ENCODE measurements at places on chromosomes 4 and X.

DNA sequence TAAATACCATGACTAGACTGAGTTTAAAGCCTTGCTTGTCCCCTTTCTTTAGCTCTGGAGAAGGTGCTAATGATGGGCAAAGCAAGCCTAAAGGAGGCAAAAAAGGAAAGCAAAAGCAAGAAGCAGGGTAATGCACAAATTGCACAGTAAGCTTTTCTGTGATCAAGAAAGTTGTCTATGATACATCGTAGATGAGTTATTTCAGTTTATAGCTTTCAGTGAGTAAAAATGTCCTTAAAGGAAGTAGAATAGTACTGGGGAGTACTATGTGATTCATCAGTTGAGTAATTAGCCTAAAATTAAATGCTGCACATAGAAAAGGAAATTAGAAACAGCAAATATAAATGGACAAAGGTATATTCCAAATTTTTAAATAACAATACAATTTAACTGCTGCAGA lies 50.2 kb upstream of the PDE5A start:
- DNase-seq, result peak; percentile 18

DNA sequence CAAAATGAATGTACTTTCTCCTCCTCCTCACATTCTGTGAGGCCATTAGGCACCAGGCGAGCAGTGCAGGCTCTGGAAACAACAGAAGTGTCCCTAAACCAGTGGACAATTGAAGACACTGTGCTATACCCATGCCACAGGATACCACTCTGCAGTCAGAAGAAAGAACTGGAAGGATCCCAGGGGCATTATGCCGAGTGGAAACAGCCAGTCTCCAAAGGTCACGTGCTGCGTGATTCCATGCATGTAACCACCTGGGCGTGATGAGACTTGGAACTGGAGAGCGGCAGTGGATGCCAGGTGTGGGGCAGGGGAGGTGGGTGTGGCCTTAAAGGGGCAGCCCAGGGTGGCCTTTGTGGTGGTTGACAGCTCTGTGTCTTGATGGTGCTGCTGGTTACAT lies 139.4 kb downstream of the EVC2 start:
- no peak for DNase-seq

GRCh38 chrX:20382518-20383297 lies 116.0 kb upstream of the RPS6KA3 start:
- DNase-seq, result peak; percentile 9

DNA sequence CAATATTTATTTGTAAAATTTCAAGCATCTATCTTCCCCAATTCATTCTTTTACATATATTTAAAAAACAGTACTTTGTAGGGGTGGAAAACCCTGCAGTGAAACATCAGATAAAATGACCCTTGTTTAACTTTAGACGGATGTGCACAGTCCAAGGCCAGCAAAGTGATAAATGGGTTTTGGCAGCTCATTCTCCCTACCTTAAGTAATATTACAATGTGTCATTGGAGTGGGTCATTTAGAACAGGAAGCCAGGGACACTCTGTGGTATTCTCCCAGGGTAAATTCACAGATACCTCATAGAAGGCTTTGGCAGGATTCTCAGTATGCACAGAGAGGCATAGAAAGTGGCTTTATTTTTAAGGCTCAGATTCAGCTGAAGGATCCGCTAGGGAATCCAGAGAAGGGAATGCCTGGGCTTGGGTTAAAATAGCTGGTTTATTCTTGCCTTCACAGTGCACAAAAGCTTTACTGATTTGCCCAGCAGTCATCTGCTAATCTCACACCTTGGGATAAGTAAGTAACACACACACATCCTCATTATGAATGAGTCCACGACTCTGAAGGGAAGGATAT lies 206.7 kb downstream of the RASL11B start:
- DNase-seq, result no peak

GRCh38 chr4:6620296-6620695 lies 20.2 kb upstream of the MRFAP1 start:
- DNase-seq, result no peak

DNA sequence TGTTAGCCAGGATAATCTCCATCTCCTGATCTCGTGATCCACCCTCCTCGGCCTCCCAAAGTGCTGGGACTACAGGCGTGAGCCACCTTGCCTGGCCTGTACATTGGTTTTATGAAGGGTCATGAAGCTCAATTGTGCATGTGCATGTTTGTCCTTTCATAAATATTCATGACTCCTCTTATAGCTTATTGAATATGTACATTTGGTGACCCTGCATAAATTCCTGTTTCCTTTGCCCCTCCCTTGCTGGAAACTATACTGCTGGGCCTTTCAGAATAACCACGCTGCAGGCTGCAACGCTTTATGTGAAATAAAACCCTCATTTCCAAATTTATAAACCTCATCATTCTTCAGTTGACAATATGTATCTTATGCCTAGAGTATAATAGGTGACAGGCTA lies 978.0 kb upstream of the LCORL start:
- no peak for DNase-seq

DNA sequence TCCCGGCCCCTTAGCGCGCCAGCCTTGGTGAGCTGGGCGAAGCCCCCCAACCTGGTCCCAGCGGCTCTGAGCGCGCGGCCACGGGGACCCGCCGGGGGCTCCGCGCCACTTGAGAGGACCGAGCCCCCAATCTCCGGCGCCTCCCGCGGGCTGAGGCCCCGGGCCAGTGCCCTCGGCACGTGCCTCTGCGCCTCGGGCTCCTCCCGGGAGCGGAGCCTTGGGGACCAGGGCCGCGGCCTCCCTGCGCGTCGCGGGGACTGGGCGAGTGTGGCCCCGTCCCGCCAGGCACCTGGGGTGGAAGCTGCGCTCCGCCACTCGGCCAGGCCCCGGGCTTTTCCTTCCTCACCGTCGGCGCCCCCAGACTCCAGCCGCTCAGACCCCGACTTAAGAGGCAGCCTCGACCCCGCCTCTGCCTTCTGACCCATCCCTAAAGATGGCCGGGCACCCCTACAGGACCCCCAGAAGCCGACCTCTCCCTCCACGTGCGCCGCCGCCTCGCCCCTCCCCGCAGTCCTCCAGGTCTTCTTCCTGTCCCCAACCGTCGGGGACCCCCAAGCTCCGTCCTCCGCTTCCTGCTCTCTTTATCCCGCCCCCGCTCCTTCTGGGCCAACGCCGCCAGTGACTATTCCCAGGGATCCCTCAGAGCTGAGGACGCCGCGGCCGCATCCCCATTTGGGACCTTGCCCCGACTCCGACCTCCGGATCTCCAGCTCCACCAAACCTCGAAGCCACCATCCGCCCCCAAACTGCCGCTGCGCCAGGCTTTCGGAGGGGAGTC lies 752 bp downstream of the ERAS start:
- DNase-seq, result no peak

- no peak for DNase-seq
Observed at GRCh38 chr4:26171941-26172340, 148.9 kb upstream of the RBPJ start.

GRCh38 chrX:131633285-131633917 lies 89.5 kb downstream of the OR13H1 start:
- DNase-seq, result peak; percentile 57

DNA sequence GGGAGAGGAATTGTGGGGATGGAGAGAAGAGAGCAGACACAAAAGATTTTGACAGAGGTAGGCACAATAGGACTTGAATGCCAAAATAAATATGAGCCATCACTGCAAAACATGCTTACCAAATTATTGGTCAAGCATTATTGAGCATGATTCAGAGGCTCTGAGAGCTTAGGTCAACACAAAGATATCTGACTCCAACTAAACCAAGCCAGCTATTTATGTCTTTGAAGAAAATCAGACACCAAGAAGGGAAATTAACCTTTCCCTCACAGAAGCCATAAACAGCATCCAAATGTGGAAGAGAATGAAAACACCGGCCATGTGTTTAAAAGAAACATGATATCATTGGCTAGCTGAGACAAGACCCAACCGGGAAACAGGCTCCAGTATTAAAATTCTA lies 323.2 kb downstream of the RAB28 start:
- DNase-seq, result no peak

GRCh38 chr4:105542039-105542438 lies 10.4 kb upstream of the ARHGEF38 start:
- DNase-seq, result no peak

DNA sequence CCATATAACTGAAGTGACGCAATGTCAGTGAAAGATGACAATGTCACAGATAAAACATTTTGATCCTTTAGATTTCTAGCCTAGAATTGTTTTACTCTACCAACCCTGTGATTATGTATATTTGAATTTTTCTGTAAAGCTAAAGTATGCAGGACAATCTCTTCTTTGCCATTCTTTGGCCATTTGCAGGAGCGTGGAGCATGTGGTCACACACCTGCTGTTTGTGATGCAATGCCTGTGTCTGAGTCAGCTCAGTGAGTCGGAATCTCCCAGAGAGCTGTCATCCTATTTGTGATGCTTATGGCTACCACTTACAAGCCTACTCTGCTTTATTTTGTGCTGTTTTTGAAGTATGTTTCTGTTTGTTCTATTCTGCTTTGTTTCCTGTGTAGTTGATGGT lies 214.5 kb downstream of the NAF1 start:
- DNase-seq, result no peak

DNA sequence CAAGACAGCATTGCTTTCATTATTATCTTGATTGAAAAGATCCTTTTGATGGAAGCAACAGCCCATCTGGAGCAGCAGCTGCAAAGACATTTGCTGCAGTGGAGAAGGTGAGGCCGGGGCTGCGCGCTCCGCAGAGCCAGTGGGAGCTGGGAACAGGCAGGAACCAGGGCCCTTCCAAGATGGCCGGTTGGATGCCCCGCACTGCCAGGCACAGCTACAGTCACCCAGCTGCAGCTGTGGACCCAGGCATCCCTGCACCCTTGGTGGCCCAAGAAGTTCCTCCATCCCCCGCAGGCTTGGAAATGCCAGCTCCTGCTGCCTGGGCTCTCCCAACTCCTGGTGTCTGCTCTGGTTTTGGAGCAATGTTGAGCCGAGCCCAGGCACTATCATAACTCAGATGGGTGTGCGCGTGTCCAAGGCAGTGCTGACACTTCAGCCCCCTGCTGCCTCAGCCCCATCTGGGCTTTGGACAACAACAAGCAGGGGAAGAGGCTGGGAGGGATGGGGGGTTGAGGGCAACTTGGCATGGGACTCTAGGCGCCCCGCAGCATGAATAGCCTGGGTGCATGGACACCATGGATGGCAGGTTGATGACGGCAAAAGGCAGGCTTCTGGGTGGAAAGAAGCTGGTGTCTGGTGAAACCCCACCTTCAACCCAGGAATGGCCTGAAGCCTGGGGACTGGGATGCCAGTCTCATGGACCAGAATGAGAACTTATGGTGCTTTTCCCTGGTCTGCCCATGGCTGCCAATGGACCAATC lies 371.8 kb downstream of the FSTL5 start:
- DNase-seq, result no peak

DNA sequence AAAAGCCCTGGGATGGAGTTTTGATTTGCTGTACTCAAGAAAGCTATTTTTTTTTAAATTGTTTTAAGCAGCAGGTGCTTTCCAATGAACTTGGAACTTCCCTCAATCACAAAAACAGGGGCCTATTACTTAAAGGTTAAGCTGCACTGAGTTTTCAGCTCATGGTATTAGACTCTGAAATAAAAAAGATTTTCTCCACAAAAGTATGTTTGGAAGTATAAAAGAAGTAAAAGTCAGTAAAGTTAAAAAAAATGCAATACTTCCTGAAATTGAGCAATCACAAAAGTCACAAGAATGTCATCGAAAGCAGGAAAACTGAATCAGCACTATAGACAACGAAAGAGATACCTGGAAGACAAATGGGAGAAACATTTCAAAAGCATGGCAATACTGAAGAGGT lies 38.9 kb upstream of the PLAC8 start:
- no peak for DNase-seq

DNA sequence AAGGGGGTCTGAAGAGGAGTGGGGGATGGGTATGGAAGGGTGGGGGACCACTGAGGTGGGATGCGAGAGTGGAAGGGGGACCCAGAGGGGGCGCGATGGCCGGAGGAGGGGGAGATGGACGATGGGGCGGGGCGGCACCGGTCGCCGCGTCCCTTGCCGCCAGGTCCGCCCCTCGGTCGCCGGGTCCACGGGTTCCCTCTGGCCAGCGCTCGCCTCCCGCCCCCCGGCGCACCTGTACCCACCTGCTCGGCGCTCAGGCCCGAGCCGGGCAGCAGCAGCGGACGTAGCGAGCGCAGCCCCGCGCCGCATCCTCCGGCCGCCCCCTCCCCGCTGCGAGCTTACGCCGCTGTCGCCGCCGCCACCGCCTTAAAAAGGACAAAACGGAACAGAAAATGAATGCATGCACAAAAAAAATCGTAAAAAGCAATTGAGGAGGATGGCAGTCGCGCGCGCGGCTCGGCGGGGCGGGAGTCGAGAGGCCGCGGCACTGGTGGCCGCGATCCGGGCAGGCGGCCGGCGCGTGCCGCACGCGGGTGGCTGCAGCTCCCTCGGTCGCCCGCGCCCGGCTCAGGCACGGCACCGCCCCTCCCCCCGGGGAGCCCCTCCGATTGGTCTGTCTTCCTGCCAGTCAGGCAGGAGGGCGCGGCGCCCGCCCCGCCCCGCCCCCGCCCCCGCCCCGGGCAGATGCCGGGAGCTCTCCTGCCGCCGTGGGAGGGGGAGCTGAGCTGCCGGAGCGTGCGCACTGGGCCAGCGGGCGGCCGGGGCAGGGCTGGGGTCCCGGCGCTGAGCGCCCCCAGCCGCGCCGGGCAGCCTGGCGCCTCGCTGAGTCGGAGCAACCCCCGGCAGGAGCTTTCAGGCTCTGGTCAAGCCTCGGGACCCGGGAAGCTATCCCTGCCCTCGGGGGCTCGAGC lies at the start of gene JAKMIP1:
JAKMIP1 (minus strand) TSS at position 539 of the 911 bp plus-strand sequence. CDS start 87,699 bp downstream, outside the sequence.
- DNase-seq, result no peak

- no peak for DNase-seq
Observed at GRCh38 chr4:97110506-97110905, 1032.8 kb downstream of the STPG2 start.

- DNase-seq, result no peak
Observed at GRCh38 chr4:139689093-139689722, 23.6 kb downstream of the MGST2 start.

GRCh38 chr4:13248621-13249298 lies 235.4 kb downstream of the RAB28 start:
- DNase-seq, result peak; percentile 14

DNA sequence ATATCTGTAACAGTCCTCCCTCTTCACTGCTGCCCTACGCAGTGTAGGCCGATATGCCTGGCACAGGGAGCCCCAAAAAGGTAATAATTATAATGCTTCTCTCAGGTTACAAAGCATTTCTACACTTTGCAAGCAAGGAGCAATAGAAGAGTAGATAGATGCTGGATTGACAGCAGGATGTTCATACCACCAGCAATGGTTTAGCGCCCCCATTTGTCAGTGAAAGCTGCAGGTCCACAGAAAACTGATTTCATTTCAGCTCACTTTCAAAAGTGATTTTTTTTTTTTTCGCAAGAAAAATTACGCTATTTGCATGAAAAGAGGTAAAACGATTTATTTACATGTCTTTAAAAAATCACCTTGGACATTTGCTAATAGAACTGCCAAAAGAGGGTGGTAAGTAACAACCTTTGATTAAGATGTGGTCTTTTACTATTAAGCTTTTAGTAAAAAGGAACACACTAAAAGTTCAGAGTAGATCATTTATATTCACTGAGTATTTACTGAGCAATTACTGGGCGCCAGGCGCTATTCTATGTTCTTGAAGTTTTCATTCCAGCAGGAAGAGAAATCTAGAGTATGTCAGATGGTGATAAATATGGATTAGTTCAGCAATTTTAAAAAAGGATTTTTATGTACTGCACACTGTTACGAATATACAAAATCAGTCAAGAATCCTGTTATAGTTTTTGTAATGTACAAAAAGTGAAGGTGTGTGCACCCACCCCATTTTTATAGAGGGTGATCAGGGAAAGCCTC lies 34.4 kb downstream of the HPF1 start:
- DNase-seq, result peak; percentile 59

Measured in OCI-M1 (cell line).